ENCODE measurements at places on chromosomes 1 and 21.

DNA sequence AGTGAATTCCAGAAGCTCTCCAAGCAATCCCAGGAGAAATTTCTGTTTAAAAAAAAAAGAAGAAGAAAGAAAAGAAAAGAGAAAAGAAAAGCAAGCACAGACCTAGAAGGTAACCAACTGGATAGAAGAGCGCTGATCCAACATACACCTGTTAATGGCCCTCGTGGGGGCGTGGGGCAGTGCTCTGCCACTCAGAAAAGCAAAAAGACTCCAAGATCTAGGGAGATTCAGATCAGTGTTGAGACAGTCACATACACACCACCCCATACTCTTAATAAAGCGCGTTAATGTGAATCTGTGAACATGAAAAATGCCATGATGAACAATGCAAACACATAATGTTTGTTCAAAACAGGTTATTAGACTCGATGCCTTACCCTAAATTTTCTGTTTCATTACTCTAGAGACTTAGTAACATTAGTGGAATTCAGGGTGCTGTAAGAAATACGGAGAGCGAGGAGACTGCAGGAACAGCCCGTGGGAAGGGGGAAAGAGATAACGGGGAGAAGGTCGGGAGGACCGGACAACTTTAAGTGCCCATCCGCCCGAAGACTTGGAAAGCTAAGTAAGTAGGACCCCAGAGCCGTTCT, 406 bp downstream of the NME7 start:
- no peak for DNase-seq

GRCh38 chr1:156901966-156902915, 8.7 kb downstream of the PEAR1 start:
- DNase-seq, result peak; percentile 82

GRCh38 chr1:109975718-109976117, 8.8 kb upstream of the AHCYL1 start:
- peak; percentile 92 for DNase-seq

DNA sequence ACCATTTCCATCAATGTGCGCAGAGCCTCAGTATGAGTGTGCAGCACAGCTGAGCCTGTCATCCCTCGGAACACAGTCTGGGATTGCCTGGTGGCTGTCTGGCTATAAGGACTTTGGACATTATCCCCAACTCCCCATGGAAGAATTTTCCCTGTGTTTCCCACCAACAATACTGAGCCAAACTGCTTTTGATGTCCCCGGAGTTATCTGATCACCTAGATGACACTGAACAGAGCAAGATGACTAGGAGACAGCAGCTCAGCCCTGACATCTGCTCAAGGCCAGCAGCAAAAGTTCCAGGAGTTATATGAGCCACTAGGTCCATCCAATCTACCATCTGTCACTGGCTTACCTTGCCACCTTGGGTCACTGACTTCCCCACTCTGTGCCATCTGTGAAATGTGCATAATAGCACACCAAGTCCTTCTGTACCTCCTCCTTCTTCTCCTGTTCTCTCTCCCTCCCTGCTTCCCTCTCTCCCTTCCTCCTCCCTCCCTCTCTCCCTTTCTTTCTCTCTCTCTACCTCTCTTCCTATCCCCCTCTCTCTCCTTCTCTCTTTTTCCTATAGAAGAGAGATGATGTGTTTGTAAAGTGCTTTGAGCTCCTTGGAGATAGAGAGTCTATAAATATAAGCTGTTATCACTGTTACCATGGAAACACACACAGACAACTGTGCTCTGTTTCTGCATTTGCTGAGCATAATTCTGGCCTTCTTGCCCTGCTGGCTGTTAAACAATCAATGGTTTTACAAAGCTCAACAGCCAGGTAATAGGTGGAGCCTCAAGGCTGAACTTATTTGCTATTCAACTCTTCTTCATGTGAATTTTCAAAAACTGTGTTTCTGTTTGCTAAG, 19.7 kb upstream of the ATP1B1 start:
- DNase-seq, result no peak

DNA sequence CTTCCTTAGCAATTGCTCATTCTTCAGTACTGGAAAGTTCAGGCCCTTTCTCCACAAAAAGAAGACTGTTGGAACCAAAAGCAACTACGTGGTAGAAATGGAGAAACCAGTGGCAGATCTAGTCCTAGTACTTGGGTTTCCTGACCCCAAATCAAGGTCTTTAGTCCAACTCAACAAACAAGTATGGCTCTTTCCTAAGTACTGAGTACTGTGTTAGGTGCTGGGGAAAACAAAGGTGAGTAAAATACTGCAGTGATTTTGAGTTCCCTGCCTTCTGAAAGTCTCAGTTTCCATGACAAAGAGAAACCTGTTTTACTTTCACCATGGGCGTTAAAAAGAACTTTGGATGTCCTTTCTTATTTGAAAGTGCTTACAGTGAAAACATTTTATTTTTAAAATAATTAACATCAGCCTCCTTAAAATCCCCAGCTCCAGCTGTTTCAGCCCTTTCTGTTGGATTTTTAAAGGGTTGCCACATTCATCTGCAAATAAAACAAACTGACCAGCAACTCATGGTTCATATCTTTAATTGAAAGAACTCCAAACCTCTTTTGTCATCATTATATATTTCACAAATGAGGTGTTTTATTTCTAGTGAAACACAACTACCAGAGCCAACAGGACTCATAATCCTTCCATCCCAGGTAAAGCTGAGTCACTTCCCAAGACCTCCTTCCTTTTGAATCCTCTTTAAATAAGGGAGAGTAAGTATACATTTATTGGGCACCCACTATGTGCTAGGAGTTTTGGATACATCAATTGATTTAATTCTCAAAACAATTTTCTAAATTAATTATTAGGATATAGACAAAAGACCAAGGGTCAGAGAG, 35.4 kb downstream of the PLPP3 start:
- no peak for DNase-seq

DNA sequence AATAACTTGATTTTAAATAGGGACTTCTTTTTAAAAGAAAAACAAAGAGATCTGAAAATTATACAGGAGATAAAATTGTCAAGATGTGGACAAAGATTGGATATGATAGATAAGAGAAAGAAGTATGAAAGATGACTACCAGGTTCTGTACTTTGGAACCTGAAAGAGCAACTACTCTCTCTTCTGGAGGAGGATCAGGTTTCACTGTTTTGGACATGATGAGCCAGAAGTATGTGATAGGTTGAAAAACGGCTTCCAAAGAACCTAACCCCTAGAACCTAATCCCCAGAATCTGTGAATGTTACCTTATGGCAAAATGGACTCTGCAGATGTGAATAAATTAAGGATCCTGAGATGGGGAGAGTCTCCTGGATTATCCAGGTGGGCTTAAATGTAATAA, 26.2 kb downstream of the RSBN1 start:
- DNase-seq, result no peak

- DNase-seq, result no peak
Measured at GRCh38 chr1:66286307-66286706, 247.6 kb upstream of the SGIP1 start.

DNA sequence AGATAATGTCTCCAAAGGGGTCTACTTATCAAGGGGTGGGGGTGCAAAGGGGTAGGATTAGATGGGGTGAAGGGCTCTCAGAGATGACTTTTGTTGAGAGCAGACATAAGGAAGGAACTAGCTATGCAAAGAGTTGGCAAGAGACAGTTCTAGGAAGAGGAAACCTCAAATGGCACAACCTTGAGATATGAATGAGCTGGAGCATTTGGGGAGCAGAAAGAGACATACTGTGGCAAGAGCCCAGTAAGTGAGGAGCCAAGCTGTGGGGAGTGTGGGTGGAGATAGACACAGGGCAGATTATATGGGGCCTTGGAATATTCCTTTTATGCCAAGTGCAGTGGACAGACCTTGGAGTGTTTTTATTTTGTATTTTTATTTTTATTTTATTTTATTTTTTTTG, 84.8 kb upstream of the BTG3 start:
- DNase-seq, result no peak

GRCh38 chr1:178650934-178651511, 74.0 kb upstream of the RALGPS2 start:
- DNase-seq, result peak; percentile 51

DNA sequence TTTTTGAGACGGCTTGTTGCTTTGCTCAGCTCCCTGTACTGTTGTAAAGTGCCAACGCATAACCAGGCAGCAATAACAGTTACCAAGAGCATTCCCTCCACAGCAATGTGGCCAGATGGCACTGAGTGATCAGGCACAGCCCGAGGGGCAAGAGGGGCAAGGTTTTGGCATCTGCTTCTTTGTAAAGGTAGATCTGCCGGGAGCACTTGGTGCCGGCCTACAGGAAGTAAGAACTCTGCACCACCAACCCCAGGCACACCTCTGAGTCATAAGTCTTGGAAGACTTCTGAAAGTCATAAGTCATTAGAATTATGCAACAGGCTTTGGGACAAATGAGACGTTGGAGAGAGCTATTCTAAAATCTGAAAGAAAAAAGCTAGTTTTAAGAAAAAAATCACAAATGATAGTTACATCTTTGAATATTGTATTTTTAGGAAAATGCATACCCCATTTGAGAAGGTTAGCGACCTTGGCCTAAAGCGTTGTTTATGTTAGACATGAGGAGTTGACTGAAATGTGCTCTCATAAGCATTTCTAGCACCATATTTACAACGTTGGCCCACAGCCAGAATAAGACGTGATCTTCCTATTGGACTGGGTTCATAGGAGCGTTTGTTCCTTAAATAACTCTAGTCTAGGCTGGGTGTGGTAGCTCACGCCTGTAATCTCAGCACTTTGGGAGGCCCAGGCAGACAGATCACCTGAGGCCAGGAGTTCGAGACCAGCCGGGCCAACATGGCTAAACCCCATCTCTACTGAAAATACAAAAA, 37.7 kb upstream of the MAP10 start:
- DNase-seq, result peak; percentile 83

DNA sequence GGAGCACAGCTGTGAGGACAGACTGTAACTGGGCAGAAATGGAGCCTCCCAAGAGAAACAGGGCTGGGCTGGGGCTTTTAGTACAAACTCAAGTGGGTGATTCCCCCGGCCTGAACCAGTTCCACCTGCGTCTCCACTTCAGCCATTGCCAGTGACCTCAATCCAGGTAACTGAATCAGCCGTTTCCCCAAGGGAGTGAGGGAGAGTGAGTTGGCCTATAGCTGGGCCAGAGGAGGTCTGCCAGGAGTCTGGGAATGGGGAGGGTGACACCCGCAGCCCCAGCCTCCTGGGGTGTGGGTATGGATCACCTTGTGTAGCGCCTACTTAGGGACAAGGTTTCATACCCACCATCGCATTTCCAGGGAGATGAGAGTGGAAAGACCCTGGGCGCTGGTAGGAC, 8.5 kb downstream of the SLC26A9 start:
- DNase-seq, result no peak

DNA sequence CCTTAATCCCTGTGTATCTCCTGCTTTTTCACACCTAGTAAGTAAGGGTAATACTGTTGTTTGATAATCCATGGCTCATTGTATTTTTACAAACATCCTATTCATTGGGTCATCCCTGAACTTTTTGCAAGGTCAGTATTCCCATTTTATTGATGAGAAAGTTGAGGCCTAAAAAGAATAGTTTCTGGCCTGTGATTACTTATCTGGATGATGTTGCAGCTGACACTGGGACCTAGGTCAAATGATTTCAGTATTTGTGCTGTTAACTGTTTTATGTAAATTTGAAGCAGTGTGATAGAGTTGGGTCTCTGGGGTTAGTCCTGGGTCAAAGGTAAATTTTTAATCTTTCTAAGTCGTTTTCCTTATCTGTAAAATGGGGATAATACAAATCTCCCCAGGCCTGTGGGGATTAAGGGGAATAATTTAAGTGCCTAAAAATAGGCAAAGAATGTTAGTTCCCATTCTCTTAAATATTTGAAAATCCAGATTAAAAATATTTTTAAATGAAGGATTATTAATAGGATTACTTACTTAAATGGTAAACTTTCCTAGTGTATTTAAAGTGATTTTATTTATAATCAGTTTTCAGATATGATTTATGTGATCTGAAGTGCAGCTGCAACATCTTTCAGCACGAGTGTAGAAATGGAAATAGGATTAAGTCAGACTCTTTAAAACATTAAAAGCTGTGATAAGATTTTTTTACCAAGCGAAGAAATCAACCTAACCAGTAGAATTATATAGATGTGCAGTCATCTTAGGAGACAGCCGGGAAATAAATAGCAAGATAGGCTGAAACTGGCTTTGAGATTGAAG, 4.3 kb downstream of the PPP2R5A start:
- DNase-seq, result no peak

- peak; percentile 55 for DNase-seq
Measured at GRCh38 chr21:28516021-28516420, 476.7 kb downstream of the LTN1 start.

DNA sequence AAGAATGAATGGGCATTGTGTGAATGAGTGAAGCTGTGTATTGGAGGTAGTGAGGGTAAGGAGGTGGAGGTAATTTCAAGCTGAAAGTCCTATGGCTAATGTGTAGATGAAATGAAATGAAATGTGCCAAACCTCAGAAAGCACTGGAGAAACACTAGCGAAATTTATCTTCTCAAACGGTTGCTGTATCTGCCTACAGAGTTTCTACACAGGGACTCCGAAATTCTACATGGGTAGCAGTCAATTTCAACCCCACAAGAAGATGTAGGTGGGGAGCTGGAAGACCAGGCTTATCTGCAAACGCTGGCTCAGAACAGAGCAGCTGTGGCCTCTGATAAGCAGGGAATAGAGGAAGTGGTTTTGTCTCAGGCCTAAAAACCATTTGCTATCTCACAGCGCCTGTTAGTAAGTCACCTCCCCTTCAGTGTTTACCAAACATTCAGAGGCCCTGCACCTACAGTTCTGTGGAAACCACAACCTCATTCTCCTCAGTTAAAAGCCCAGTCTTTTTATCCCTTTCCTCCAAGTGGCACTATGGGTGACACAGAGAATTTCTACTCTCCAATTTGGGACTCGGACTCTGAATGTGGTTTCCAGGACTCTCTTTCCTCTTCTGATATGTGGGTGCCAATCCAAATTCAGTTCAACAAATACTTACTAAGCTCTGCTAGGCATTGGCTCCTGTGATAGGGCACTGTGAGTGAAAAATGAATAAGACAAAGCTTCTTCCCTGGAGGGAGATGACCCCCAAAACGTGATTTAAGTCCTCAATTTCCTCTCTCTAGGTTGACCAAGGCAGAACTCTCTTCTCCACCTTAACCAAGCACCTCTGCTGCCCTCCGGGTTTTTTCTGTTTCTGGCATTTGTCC, 17.2 kb upstream of the SLAMF6 start:
- no peak for DNase-seq

GRCh38 chr1:82606546-82606945, 805.8 kb downstream of the ADGRL2 start:
- DNase-seq, result no peak

DNA sequence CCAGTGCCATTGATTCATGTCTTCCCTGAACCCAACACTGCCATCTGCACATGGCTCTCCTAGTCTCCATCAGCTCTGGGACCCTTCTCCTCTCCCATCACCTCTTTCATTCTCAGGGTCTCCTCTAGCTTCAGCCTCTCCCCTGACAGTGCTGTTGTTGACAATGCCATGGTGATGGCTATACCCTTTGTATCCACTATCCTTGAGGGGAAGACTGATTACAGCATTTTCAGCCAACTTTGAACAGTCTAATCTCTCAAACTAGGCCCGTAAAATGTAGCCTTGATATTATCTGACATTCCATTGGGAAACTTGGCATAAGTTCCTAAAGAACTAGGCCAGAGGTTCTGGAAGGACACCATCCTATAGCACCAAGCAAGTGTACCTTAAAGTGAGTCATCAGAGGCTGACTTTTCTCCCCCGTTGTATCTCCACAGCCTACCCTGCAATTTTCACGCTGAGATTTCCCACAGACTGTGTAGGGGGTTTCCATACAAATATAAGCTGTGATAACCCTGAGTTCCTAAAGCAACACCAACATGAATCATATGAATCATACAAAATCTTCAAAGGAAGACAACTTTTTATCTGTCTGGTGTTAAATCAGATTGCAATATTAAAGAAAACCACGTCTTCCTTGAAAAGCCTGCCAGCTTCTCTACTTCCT, 5.8 kb downstream of the HAO2 start:
- DNase-seq, result peak; percentile 5
